NCI-H1436 (cell line): ENCODE measurements at places on chromosomes 12 and 14.

DNA sequence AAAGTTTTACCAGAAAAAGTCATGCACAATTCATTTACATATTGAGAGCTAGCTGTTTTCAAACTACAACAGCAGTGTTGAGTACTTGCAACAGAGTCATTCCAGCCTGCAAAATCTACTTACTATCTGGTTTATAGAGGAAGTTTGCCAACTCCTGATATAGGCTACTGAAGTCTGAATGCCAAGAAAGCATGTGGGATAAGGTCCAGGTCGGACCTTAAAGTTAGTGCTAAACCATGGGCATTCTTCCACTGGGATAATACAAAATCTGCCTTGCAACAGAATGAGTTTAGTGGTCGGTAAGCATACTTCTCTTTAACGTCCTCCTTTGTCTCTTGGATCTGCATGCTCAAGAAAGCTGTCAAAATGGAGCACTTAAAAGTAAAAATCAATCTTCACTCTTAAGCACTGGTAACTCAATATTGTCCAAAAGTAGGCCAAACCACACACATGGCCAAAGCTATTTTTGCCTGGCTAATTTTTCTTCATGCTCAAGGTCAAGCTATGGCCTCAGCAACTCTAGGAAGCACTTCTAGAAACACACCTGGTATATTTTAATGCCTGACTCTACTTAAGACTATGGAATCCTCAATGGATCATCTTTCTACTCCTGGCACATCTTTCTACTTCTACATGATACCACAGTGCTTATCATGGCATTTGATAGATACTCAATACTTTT is 364.9 kb upstream of the KITLG start:
- no peak for DNase-seq

DNA sequence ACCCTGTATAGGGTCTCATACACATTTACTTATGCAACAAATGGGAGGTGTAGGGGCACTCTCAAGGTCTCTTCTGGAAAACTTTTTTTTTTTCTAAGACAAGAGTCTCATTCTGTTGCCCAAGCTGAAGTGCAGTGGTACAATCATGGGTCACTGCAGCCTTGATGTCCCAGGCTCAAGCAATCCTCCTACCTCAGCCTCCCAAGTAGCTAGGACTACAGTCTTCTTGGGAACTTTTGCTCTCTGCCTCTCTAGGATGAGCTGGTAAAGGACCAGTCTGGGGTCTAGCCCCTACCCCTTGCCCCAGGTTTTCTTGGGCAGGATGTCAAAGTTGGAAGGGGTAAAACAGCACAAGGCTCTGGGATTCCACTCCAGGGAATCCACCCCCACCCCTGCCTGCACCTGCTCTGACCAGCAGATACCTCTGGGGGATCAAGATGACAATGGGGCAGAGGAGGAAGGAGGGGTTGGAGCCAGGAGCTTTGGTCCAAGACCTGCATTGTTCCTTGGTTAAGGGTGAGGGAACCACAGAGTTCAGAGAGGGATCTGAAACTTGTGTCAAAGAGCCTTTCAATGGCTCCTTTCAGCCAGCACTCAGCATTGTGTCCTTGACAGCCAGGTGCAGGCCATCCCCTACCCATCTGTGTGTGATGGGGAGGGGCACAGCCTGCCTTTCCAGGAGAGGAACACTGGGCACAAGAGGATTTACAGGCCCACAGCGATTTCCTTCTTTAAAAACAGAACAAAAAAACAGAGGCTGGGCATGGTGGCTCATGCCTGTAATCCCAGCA is 12.2 kb downstream of the CTDSP2 start:
- no peak for DNase-seq

DNA sequence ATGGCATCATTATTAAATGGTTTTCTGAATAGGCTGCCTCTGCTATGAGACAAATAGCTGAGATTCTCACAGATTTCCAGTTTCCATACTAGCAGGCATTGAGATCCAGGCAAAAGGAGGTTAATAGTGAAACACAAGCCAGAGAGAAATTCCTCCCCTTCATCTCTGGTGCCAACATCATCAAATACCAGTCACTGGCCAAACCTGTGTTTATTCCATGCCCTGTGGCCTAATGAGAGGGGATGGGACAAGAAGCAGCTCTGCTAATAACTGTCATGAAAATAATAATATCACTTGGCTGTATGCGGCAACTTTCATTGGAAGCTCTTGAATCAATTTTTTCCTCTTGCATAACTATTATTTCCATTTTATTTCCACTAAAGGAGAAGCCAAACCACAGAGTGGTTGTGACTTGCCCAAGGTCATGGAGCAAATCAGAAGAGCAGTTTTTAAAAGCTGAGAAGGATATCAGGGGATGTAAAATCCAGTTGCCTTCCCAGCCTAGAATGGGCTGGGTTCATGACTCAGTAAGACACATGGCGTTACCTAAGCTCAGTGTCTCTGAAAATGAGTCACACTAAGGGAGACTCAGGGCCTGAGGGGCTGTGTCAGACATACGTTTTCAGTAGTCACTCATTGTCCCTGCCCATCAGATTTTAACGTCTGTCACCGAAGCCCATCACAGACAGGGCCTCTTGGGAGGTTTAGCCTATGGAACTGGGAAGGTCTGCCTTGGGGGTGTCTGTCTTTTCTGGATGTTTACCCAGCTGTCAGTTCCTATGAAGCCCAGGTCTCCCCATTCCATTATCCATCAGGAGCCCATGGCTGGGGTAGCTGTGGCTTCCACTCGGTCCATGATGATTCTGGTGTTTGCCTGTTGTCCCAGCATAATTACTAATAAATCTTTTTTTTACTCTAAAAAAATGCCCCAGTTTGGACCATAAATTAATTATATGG is 208.8 kb upstream of the EEA1 start:
- no peak for DNase-seq

GRCh38 chr14:99654235-99654985 is 9.5 kb downstream of the HHIPL1 start:
- peak; percentile 15 for DNase-seq

DNA sequence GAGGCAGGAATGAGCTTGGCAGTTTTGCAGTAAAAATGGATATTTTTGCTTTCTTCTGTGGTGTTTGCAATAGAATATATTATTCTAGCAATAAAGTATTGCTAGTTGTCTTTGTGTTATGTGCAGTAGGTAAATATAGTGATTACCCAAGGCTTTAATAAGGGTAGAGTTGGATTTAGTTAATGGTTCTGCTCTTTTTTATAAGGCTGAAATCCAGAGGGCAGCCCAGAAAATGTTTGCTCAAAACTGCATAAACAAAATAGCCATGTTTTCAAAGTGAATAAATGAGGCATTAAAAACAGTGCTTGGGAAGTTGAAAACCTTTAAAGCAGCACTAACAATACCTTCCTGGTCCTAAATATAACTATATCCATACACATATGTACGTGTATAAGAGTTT is 162.4 kb downstream of the SLC5A8 start:
- DNase-seq: no peak

GRCh38 chr14:33848706-33849454 is 102.0 kb downstream of the EGLN3 start:
- DNase-seq: peak; percentile 80

- no peak for DNase-seq
These were observed 59.1 kb downstream of the LRP6 start for GRCh38 chr12:12207746-12208145.

DNA sequence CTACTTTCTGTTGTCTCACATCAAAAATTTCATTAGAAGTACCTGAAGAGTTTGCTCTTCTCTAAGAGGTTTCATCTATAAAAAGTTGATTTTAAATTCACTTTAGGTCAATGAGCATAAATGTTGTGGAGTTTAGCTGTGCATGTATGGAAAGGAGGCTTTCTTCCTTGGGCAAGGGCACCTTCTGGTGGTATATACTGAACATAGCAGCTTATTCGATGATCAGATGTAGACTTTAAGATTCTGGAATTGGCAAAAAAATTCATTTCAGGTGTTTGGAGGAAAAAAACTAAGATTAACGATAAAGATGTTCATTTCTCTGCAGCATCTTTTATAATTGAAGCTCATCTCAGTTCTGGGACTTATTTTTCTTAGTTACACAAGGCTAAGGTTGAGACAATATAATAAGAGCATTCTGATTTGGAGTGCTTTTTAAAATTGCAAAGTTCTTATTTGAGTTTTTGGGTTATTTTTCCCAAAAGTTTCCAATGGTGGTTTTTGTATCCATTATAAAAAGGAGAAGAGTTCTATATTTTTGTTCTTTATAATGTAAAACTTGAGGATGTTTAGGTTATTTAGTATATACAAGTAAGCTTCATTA is 46.8 kb downstream of the TMEM117 start:
- peak; percentile 38 for DNase-seq

DNA sequence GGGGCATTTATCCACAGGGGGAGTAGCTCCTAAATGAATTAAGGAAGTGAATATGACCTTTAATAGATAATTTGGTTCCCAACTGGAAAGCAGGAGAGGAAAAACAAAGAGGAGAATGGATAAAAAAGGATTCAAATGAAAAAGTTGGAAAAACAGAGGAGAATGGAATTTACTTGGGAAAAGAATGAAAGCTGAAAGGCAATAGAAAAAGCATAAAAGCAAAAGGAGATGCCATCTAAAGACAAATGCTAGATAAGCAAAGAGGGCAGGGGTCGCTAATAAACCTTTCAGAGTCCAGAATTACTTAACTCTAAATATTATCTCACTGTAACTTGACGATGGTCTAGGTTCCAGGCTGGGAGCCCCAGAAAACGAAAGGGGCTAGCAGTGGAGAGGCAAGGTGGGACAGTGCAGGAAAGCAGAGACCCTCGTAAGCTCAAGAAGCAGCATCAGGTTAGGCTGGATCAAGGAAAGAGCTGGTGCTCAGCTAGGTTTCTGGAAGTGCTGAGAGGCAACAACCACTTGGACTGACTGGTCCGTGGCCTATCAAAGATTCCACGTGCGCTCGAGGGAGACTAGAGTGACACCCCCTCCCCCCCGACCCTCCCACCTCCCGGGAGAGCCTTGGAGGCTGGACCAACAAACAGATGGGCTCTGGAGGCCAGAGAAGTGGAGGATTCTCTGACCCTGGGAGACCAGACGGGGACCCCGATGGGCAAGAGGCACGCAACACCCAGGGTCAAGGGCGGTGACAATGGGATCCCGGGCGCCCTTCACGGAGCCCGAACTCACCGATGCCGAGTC is 1.2 kb downstream of the SLC2A13 start:
- no peak for DNase-seq

DNA sequence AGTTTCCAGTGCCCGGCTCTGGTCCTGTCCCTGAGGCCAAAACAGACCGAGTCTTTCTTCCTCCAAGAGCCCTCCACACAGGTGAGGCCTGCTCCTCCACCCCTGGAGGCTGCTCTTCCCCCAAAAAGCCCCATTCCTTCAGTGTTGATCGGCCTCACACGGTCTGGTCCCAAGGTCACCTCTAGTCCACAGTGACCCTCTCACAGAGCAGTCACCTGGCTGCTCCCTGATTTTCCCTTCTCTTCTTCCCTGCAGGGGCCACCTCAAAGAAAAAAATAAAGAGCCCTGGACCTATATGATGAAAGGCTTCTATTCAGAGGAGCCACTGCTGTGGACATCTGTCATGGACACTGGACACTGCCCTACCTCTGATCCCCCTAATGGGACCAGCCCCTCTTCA is 42.5 kb downstream of the TTC7B start:
- DNase-seq: no peak

- DNase-seq: no peak
These were observed 220.7 kb downstream of the BMP4 start for GRCh38 chr14:53735916-53736315.

DNA sequence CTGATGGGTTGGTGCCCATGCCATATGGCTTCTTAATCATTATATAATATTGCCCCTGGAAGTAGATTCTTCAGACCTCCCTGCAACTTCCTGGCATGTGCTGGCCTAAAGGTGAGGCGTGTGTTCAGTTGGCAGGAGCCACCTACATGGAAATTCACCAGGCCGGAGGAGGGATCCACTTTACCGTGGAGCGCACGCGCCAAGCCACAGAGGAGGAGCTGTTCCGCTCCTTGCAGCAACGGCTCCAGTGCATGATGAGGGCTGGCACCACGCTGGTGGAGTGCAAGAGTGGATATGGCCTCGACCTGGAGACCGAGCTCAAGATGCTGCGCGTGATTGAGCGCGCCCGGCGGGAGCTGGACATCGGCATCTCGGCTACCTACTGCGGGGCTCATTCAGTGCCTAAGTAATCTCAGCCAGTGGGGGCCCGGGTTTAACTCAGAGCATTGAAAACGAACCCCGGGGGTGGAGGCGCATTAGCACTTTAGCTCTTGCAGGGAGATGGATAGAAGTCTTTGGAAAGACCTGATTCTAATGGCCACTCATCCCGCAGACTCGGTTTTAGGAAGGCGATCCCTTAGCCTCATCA is 13.5 kb downstream of the AMDHD1 start:
- DNase-seq: no peak

DNA sequence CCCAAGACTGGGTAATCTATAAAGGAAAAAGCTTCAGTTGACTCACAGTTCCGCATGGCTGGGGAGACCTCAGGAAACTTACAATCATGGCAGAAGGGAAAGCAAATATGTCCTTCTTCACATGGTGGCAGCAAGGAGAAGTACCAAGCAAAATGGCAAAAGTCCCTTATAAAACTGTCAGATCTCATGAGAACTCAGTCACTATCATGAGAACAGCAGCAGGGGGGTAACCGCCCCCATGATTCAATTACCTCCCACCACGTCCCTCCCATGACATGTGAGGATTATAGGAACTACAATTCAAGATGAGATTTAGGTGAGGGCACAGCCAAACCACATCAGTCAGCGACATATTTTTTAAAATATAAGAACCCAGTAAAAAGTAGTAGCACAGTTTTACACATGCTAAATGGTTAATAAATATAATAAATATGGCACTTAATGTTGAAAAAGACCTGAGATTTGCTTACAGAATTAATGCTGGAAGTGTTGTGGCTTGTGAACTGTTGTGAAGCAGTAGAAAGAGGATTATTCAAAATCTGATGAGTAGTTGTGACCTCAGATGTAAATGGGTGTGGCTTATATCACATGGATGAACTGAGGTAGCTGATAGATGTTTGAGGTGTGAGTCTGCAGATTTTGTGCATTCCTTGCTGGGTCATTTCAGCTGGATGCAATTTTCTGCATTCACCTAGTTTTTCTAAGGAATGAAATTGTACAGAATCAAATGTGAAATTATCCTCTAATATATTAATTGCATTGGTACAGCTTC is 46.9 kb upstream of the CHPT1 start:
- DNase-seq: no peak

DNA sequence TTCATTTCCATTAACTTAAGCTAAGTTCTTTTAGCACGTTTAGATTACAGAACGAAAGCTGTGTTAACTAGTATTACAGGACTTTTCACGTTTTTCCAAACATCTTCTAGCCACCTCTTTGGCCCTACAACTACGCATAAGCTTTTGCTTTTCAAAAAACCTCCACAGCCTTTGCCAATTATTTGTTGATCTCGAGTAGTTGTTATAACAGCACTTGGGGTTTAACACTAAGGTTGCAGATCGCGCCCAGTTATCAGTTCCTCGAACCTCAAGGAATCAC is 450 bp upstream of the RBM25 start:
- no peak for DNase-seq

GRCh38 chr14:26414926-26415325 is 182.9 kb downstream of the NOVA1 start:
- DNase-seq: no peak

GRCh38 chr12:104568935-104569334 is 112.2 kb downstream of the CHST11 start:
- no peak for DNase-seq

GRCh38 chr12:50841716-50842531 is 802 bp upstream of the TMPRSS12 start:
- DNase-seq: no peak

- no peak for DNase-seq
These were observed 244.4 kb upstream of the GARIN2 start for GRCh38 chr14:66944872-66945271.

GRCh38 chr14:68384881-68385280 is 408.0 kb downstream of the ZFP36L1 start:
- no peak for DNase-seq
